Type B pancreatic cell (in vitro differentiated cells): ENCODE measurements at places on chromosomes 1 and 21.

GRCh38 chr1:80894921-80895320, 905.8 kb upstream of the ADGRL2 start:
- H3K36me3 ChIP-seq, result no peaks in the 10 kb centered on the region
- H3K4me3 ChIP-seq, result no peak overlapping the region
- no peak overlapping the region for H3K27ac ChIP-seq

DNA sequence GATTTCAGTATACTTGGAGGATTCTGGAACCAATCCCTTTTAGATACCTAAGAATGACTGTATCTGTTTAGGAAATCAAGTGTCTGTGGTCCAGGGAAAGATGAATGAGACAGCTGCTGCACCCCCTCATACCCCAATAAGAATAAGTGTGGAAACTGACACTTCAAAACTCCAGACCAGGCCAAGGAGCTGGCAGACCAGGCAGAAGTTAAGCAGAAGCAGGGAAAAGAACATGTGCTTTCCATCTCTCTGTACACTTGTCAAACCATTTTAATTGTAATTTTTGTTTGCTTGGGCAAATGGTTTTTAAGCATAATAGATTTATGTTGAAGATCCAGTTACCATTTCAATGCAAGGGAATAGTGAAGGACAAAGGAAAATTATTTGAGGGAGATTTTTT, 100.2 kb downstream of the GREM2 start:
- no peak overlapping the region for H3K27ac ChIP-seq
- no peaks in the 10 kb centered on the region for H3K36me3 ChIP-seq
- no peak for DNase-seq
- H3K4me3 ChIP-seq, result no peak overlapping the region
- peaks cover 15% of the 10 kb centered on the region for H3K27me3 ChIP-seq
- peaks cover 9% of the 10 kb centered on the region for H3K4me1 ChIP-seq

- no peaks in the 10 kb centered on the region for H3K27me3 ChIP-seq
- DNase-seq, result no peak
- no peak overlapping the region for H3K4me3 ChIP-seq
These were observed 43.9 kb downstream of the PIGK start for GRCh38 chr1:77175230-77175844.

DNA sequence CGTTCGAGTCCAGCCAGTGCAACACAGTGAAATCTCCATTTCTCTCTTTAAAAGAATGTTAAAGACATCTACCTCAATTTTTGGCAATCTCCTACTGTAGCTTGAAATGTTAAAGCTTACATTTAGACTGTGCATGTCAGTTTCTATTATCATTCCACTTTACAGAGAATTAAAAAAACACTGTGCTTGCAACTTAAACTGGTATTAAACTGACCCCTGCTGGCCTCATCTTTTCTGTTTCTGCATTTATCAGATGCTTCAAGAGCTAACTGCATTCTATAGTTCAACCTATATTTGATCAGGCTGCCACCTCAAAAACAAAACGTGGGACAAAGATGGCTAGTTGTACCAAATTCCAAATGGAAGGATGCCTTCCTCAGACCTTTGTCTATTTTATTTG, 226.5 kb downstream of the SMYD3 start:
- H3K27me3 ChIP-seq, result no peaks in the 10 kb centered on the region
- no peak overlapping the region for H3K4me3 ChIP-seq
- DNase-seq, result no peak
- H3K4me1 ChIP-seq, result peaks cover 6% of the 10 kb centered on the region
- H3K36me3 ChIP-seq, result no peaks in the 10 kb centered on the region
- no peak overlapping the region for H3K27ac ChIP-seq

- H3K27me3 ChIP-seq, result no peaks in the 10 kb centered on the region
- DNase-seq, result no peak
- H3K4me1 ChIP-seq, result no peaks in the 10 kb centered on the region
- no peak overlapping the region for H3K27ac ChIP-seq
These were observed 56.6 kb downstream of the RPS6KC1 start for GRCh38 chr1:213107613-213108012.

GRCh38 chr1:202315576-202316168, 26.1 kb downstream of the UBE2T start:
- DNase-seq, result peak; percentile 79
- H3K27ac ChIP-seq, result no peak overlapping the region
- peaks cover 31% of the 10 kb centered on the region for H3K27me3 ChIP-seq
- H3K36me3 ChIP-seq, result no peaks in the 10 kb centered on the region

- H3K27ac ChIP-seq, result peak overlapping the region; percentile 77
- H3K4me3 ChIP-seq, result no peak overlapping the region
- peaks cover 34% of the 10 kb centered on the region for H3K4me1 ChIP-seq
- H3K36me3 ChIP-seq, result no peaks in the 10 kb centered on the region
- H3K27me3 ChIP-seq, result no peaks in the 10 kb centered on the region
These were observed 40.4 kb downstream of the SKI start for GRCh38 chr1:2268285-2269056.

- DNase-seq, result no peak
- no peak overlapping the region for H3K4me3 ChIP-seq
- H3K4me1 ChIP-seq, result peaks cover 3% of the 10 kb centered on the region
- H3K36me3 ChIP-seq, result peaks cover 42% of the 10 kb centered on the region
- no peak overlapping the region for H3K27ac ChIP-seq
- no peaks in the 10 kb centered on the region for H3K27me3 ChIP-seq
These were observed 9.1 kb downstream of the TMEM9 start for GRCh38 chr1:201145132-201145531.

DNA sequence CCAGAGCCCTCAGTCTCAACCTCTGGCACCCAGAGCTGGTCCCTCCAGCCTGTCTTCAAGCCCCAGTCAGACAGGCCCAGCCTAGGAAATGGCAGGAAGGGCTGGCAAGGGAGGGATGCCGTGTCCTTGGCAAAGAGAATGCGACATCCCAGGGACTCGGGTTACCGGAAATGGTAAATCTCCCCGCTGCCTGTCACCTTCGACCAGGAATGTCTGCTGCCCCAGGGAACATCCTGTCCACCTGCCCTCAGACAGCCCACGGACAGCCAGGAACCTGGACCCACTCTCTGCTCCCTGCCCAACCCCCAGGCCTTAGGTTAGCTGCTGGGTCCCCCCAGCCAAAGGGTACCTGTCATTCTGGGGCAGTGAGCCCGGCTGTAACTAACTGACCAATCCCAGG, 23.9 kb downstream of the HSPG2 start:
- H3K36me3 ChIP-seq, result peaks cover 3% of the 10 kb centered on the region
- H3K27me3 ChIP-seq, result no peaks in the 10 kb centered on the region
- no peak for DNase-seq
- H3K27ac ChIP-seq, result peak overlapping the region; percentile 20

- H3K4me3 ChIP-seq, result no peak overlapping the region
- no peak for DNase-seq
These were observed 247.6 kb downstream of the TGFB2 start for GRCh38 chr1:218592688-218593087.

DNA sequence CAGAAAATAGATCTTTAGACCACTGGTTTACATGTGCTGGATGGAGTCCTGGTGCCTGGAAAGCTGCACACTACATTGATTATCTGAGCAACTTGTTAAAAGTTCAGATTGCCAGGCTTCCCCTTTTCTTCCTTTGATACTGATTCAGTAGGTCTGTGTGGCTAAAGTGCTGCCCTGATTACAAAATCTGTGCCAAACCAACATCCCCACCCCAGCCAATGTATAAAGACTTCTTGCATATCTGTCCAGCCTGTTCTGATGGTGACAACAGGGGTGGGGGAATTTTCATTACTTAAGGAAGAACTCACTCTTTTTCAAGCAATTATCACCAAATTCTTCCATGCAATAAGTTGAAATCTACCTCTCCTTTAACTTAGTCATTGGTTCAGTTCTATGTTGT, 135.5 kb downstream of the TNFSF18 start:
- no peak overlapping the region for H3K4me3 ChIP-seq
- H3K36me3 ChIP-seq, result no peaks in the 10 kb centered on the region

DNA sequence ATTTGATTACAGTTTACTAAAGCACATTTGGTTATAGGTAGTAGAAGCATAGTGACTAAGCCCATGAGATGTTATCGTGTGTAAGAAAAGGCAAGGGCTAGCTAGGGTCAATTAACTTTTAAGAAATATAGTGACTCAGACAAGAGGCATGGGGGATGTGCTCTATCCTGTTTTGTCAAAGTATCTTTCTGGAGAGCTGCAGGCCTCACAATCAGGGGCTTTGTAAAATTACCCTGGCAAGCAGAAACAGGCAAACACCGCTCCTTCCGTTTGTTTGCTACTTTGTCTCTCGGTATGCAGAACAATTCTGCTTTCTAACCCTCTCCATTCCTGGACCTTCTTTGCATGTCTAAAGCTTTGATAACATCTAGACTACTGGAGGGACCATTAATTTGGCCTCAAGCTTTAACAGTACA, 26.1 kb upstream of the ZNF697 start:
- H3K36me3 ChIP-seq, result no peaks in the 10 kb centered on the region
- peaks cover 22% of the 10 kb centered on the region for H3K4me1 ChIP-seq
- DNase-seq, result no peak
- peak overlapping the region; percentile 63 for H3K4me3 ChIP-seq
- no peaks in the 10 kb centered on the region for H3K27me3 ChIP-seq
- H3K27ac ChIP-seq, result peak overlapping the region; percentile 33

- H3K4me3 ChIP-seq, result peak overlapping the region; percentile 0
- H3K27me3 ChIP-seq, result no peaks in the 10 kb centered on the region
- peaks cover 33% of the 10 kb centered on the region for H3K4me1 ChIP-seq
- DNase-seq, result no peak
- no peak overlapping the region for H3K27ac ChIP-seq
These were observed 11.0 kb downstream of the XPR1 start for GRCh38 chr1:180642781-180643180.

- no peak for DNase-seq
- H3K27me3 ChIP-seq, result no peaks in the 10 kb centered on the region
- no peak overlapping the region for H3K4me3 ChIP-seq
- H3K27ac ChIP-seq, result no peak overlapping the region
These were observed 401.1 kb upstream of the LYPLAL1 start for GRCh38 chr1:218772575-218772974.

GRCh38 chr1:27567146-27567526, 36.8 kb downstream of the AHDC1 start:
- H3K4me3 ChIP-seq, result peak overlapping the region; percentile 70
- H3K27me3 ChIP-seq, result no peaks in the 10 kb centered on the region
- no peak for DNase-seq
- peak overlapping the region; percentile 86 for H3K27ac ChIP-seq
- H3K4me1 ChIP-seq, result peaks cover 84% of the 10 kb centered on the region

DNA sequence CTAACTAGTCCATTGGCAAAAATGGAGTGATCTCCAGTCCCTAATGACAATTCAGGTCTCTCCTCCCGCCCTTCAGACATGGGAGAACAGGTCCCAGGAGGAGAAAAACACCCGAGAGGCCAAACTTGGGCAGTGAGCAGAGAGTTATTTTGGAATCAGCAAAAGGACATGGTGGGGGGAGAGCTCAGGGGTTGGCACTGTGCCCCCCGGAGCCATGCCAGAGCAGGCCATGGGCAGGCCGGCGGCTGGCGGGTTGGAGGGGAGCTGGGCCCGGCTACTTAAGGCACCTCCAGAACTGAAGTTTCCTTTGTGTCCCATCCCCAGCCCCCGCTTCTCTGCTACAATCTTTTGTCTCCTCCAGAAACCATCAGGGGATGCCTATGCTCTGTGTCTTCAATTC, 7.1 kb downstream of the LGR6 start:
- H3K4me3 ChIP-seq, result no peak overlapping the region
- no peak overlapping the region for H3K27ac ChIP-seq
- H3K27me3 ChIP-seq, result peaks cover 40% of the 10 kb centered on the region
- H3K4me1 ChIP-seq, result no peaks in the 10 kb centered on the region
- no peaks in the 10 kb centered on the region for H3K36me3 ChIP-seq

- H3K27me3 ChIP-seq, result no peaks in the 10 kb centered on the region
- DNase-seq, result no peak
- H3K4me3 ChIP-seq, result no peak overlapping the region
- peaks cover 5% of the 10 kb centered on the region for H3K36me3 ChIP-seq
- H3K4me1 ChIP-seq, result no peaks in the 10 kb centered on the region
These were observed 46.3 kb downstream of the KIF21B start for GRCh38 chr1:200977071-200977754.

- H3K27me3 ChIP-seq, result peaks cover 39% of the 10 kb centered on the region
- H3K27ac ChIP-seq, result no peak overlapping the region
- no peaks in the 10 kb centered on the region for H3K36me3 ChIP-seq
- no peak for DNase-seq
- peaks cover 9% of the 10 kb centered on the region for H3K4me1 ChIP-seq
- H3K4me3 ChIP-seq, result no peak overlapping the region
These were observed 22.8 kb downstream of the LHX4 start for GRCh38 chr1:180252638-180253536.

- H3K36me3 ChIP-seq, result no peaks in the 10 kb centered on the region
- no peak overlapping the region for H3K4me3 ChIP-seq
- no peak for DNase-seq
These were observed 110.1 kb upstream of the SLC44A3 start for GRCh38 chr1:94709891-94710581.

DNA sequence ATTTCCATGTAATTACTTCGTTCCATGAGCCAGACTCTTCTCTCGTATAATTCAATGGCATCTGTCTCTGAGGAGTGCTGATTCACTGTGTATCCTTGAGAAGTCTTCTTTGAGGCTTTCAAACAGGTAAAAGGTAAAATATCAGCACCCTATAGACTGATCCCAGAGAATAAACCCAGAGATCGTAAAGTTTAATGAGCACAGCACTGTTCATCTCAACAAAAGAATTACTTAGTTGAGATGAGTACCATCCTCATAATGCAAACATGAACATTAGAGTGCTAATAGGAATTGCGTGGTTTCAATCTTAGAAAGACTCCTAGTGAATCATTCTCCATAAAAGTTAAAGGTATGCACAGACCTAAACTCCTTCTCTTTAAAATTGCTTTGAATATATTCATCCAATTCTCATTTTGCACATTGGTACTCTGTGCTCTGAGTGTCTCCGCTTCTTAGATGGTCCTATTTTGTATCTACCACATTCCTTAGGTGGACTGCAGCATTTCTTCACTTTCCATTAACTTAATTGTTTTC, 97.2 kb downstream of the TBX15 start:
- H3K4me3 ChIP-seq, result no peak overlapping the region
- H3K27ac ChIP-seq, result no peak overlapping the region
- DNase-seq, result no peak
- no peaks in the 10 kb centered on the region for H3K4me1 ChIP-seq
- no peaks in the 10 kb centered on the region for H3K36me3 ChIP-seq

DNA sequence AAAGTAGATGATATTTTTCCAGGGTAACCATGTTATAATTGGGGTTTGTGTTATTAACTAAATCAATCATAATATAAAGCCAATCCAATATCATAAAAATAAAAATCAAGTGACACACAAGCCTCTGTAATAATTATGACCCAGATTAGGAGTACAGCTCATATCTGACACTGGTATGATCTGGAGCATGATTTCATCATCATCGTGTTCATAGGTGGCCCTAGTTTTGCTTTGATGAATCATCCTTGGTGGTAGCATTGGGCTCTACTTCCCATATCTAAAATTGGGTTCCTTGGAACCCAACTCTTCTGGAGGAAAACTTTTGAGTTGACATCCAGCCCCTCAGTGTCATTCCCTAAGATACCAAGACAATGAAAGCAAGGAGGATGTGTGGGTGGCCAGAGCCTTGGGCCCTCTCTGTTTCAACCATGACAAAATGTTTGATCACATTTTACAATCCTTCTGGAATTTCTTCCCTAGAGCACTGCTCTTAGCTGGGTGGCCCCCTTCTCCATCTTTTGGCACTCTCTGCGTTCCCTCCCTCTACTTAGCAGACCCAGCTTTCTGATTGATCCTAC, 37.0 kb upstream of the ENAH start:
- H3K36me3 ChIP-seq, result peaks cover 7% of the 10 kb centered on the region
- no peaks in the 10 kb centered on the region for H3K27me3 ChIP-seq
- DNase-seq, result no peak
- H3K4me3 ChIP-seq, result no peak overlapping the region
- H3K4me1 ChIP-seq, result peaks cover 13% of the 10 kb centered on the region
